ENCODE measurements at places on chromosomes 4 and X.

DNA sequence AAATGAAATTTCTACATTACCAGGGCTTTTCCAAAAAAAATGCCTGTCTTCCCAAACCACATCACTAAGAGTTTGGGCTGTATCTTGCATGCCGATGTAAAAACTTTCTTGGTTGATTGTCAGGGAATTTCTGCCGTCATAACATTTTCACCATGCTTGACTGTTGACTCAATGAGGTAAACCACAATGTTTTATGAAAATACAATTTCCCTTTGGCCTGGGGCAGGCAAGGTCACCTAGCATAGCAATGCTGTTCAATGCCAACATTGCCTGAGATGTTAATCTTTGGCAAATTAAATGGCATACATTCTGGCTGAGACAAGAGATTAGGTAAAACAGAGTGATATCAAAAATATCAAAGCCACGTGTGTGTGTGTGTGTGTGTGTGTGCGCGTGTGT, 137.1 kb upstream of the TBL1X start:
- DNase-seq: no peak

- no peak for DNase-seq
These were observed 642 bp downstream of the HMGN5 start for GRCh38 chrX:81201071-81201470.

GRCh38 chr4:25367004-25367621, 9.9 kb upstream of the ANAPC4 start:
- no peak for DNase-seq

DNA sequence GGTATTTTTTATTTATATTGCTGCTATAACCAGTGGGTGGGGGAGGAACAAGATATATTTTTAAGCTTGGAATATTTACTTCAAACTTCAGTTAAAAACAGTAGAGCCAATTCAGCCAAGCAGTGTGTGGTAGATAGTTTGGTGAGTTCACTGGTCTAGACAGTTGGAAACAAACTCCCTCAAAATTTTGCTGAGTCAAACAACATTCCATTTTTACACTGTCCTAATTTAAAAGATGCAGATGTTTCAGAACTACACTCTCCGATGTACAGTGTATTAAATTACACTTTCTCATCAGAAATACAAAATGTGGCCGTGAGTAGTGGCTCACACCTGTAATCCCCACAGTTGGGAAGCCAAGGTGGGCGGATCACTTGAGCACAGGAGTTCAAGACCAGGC, 23.3 kb downstream of the PRKX start:
- no peak for DNase-seq

- DNase-seq: no peak
These were observed 562.4 kb downstream of the TLL1 start for GRCh38 chr4:166435449-166435848.

Data from T-helper 1 cell (primary cell).